IMR-90 (cell line): ENCODE measurements at places on chromosomes 2 and 18. TPM values are rescaled to one million over a fixed set of nuclear protein-coding genes. Genes with fewer than 3 reads are reported as not detected.

- H3K4me3 ChIP-seq, result no peak overlapping the region
- no peaks in the 10 kb centered on the region for H3K27me3 ChIP-seq
- no peak overlapping the region for H3K27ac ChIP-seq
- peaks cover 2% of the 10 kb centered on the region; the same call in 1 of the 2 replicates for H3K4me1 ChIP-seq
- DNase-seq, result peak; percentile 17
- H3K36me3 ChIP-seq, result peaks cover 6% of the 10 kb centered on the region
These were observed 23.8 kb downstream of the MFSD6 start for GRCh38 chr2:190431907-190432306.

DNA sequence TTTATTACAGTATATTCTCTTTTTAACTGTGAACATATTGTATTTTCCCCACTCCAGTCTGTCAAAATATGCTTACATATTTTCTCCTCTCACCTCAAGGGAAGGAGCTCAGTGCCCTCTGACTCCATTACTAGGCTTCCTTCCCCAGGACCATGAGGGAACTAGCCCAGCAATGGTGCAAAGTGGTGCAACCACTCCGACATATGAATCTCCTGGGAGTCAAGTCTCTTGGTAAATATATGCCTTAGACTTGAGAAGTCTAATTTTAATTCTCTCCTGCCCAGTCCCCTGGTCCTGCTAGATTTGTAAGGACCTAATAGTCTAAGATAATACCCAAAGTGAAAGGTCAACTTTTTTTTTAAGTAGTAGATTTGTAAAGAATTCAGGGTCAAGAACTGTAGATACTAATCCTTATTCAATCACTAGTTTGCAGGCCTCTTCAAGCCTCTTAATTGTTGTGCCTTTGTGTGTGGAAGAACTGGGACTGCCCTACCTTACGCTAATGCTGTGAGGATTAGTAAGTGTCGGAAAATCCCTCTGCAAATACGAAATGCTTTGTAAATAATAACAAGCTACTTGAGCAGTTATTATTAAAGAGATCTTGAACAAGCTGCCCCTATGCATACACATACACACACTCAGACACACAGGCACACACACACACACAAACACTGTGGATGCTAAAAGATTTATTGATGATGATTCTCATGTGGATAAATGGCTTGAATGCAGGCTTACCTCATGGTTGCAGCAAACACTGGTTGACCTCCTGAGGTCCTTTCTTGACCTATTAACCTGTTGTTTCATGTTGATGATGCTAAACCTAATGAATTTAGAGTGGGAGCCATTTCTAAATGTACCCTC is 251.2 kb upstream of the PARD3B start:
- H3K27ac ChIP-seq, result no peak overlapping the region
- no peaks in the 10 kb centered on the region for H3K36me3 ChIP-seq
- no peak overlapping the region for H3K4me3 ChIP-seq
- H3K4me1 ChIP-seq, result no peaks in the 10 kb centered on the region
- H3K27me3 ChIP-seq, result peaks cover 20% of the 10 kb centered on the region
- no peak for DNase-seq

GRCh38 chr2:204544961-204545860 is at the start of gene PARD3B:
Gene PARD3B, plus strand, starts transcription at chr2:204545475. Its CDS starts 525 bp downstream, at chr2:204546000.
- H3K4me1 ChIP-seq, result peaks cover 7% of the 10 kb centered on the region; the same call in 1 of the 2 replicates
- H3K27me3 ChIP-seq, result no peaks in the 10 kb centered on the region
- peak within 1 kb of the TSS; percentile 83 for H3K4me3 ChIP-seq
- DNase-seq, result peak; percentile 62
- H3K27ac ChIP-seq, result peak within 1 kb of the TSS; percentile 96

- H3K36me3 ChIP-seq, result no peaks in the 10 kb centered on the region
- no peak overlapping the region for H3K4me3 ChIP-seq
- H3K27ac ChIP-seq, result no peak overlapping the region
These were observed 176.1 kb downstream of the CAPN13 start for GRCh38 chr2:30631051-30631671.

GRCh38 chr18:24246143-24246542 is 107.3 kb downstream of the CABYR start:
- no peak overlapping the region for H3K4me3 ChIP-seq
- H3K36me3 ChIP-seq, result no peaks in the 10 kb centered on the region
- no peak overlapping the region for H3K27ac ChIP-seq
- H3K4me1 ChIP-seq, result no peaks in the 10 kb centered on the region

- no peaks in the 10 kb centered on the region for H3K36me3 ChIP-seq
- peaks cover 2% of the 10 kb centered on the region; the same call in 1 of the 2 replicates for H3K4me1 ChIP-seq
- DNase-seq, result no peak
- no peaks in the 10 kb centered on the region; the same call in 1 of the 2 replicates for H3K27me3 ChIP-seq
These were observed 188.3 kb downstream of the FBXO15 start for GRCh38 chr18:73959352-73959751.

DNA sequence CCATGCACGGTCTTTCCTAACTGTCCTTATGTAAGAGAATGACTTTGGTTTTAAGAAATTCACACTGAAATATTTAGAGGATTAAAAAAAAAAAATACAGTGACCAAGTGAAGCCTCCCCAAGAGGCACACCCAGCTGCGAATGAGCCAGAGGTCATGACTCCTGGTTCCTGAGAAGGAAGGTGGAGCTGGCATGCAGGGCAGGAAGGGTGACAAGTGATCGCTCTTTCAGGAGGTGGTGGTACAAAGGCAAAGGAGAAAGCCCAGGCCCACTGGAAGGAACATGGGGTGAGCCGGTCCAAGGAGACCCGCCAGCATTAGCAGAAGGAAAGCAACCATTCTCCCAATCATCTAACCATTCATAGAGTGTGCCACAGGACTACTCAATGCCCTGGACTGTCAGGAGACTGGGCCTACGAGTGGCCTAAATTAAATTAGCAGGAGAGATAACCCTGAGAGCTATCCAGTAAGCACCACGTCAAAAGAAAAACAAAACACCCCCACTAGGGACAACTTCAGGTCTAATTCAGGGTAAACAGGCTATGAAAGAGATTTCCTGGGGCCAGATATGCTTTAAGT is 7.8 kb downstream of the INO80C start:
- no peak for DNase-seq
- H3K4me3 ChIP-seq, result no peak overlapping the region
- H3K36me3 ChIP-seq, result no peaks in the 10 kb centered on the region
- H3K27me3 ChIP-seq, result no peaks in the 10 kb centered on the region
- no peak overlapping the region for H3K27ac ChIP-seq

GRCh38 chr2:226887940-226888339 is 52.1 kb downstream of the RHBDD1 start:
- H3K36me3 ChIP-seq, result no peaks in the 10 kb centered on the region
- peak overlapping the region; percentile 34; the same call in 1 of the 2 replicates for H3K27ac ChIP-seq
- peaks cover 11% of the 10 kb centered on the region for H3K4me1 ChIP-seq
- DNase-seq, result peak; percentile 79

GRCh38 chr18:12880541-12880910 is 3.5 kb downstream of the PTPN2 start:
- no peak for DNase-seq
- no peaks in the 10 kb centered on the region for H3K36me3 ChIP-seq
- no peak overlapping the region for H3K4me3 ChIP-seq

- peaks cover 15% of the 10 kb centered on the region for H3K4me1 ChIP-seq
- no peak for DNase-seq
- H3K27me3 ChIP-seq, result peaks cover 38% of the 10 kb centered on the region
- no peak overlapping the region for H3K27ac ChIP-seq
- H3K4me3 ChIP-seq, result no peak overlapping the region
These were observed 1.2 kb upstream of the LBX2 start for GRCh38 chr2:74500578-74500946.

- H3K4me3 ChIP-seq, result no peak overlapping the region
- DNase-seq, result no peak
- H3K36me3 ChIP-seq, result no peaks in the 10 kb centered on the region
- no peak overlapping the region for H3K27ac ChIP-seq
These were observed 487.2 kb downstream of the BCL11A start for GRCh38 chr2:60066096-60066839.

GRCh38 chr18:48153613-48154481 is 223.4 kb upstream of the SMAD2 start:
- H3K4me1 ChIP-seq, result no peaks in the 10 kb centered on the region
- peaks cover 6% of the 10 kb centered on the region; the same call in 1 of the 2 replicates for H3K27me3 ChIP-seq
- no peaks in the 10 kb centered on the region for H3K36me3 ChIP-seq
- no peak for DNase-seq

DNA sequence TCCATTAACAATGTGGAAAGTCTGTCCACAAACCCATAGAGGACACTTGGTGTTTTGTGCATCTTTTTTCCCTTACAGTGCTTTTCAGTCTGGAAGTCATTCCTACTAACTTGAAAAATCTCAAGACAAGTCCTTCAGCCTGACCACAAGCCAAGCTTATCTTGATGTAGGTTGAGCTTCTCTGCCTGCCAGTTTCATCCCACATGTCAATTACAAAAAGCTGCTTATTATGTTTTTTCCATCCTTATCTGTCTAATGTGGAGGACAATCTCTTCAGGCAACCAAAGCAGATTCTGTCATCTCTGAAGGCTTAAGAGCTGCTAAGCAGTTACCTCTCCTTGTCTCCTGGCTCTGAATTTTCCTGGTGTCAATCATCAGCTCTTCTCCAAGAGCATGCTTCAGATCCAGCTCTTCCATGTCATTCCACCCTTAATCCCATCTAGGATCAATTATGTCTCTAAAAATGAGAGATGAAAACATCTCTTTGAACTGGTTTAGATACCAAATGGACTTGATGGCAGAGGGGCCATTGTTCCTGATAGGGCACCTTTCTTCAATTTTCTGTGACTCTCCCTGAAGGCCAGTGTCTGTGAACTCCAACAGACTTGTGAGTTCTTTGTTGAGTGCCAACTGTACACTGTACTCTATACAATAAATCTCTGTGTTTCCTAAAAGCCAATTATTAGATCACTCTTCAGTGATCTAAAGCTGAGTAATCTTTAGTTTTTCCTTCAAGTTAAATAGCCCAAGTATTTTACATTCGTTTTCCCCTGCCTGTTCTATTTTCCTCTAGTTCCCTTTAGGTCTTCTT is 208.6 kb downstream of the RBM43 start:
- H3K36me3 ChIP-seq, result no peaks in the 10 kb centered on the region
- DNase-seq, result no peak
- H3K27ac ChIP-seq, result no peak overlapping the region
- no peak overlapping the region for H3K4me3 ChIP-seq
- H3K27me3 ChIP-seq, result no peaks in the 10 kb centered on the region

DNA sequence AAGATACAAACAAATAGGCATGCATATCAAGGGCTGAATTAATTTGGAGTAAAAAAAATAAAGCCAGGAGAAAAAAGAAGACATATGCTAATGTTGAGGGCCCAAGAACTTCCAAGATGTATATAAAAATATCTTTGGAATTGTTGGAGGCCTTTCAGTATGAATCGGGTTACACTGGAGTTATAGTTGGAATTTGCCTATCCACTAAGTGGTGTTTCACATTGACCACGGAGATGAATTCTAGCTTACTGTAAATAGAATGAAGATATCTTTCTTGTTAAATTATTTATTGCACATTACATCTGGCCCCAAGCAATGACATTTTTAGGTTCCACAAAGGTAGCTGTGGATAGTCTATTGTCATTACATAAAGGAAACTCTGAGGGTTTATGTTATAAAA is 38.5 kb upstream of the TRIB2 start:
- no peaks in the 10 kb centered on the region for H3K27me3 ChIP-seq
- no peak overlapping the region for H3K27ac ChIP-seq

- H3K27me3 ChIP-seq, result no peaks in the 10 kb centered on the region
- DNase-seq, result no peak
- H3K36me3 ChIP-seq, result no peaks in the 10 kb centered on the region
- H3K27ac ChIP-seq, result no peak overlapping the region
- H3K4me1 ChIP-seq, result no peaks in the 10 kb centered on the region
These were observed 312.6 kb downstream of the PTPRM start for GRCh38 chr18:7879717-7880116.

DNA sequence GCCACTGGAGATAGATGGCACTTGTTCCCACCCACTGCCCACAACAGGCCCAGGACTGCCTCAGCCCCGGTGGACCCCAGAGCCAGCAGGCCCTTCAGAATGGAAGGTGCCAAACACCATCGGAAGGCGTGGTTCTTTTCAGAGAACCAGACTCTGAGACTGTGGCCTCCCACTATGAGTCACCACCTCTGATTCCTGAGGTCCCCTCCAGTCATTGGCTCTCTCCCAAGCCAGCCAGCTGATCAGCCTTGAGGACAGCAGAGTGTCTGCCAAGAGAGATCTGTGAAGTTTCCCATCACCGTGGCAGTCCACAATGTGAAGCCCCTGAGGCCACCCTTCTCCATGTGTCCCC is 10.4 kb upstream of the MAP3K2 start:
- H3K27ac ChIP-seq, result peak overlapping the region; percentile 2; the same call in 1 of the 2 replicates
- DNase-seq, result peak; percentile 93
- H3K36me3 ChIP-seq, result no peaks in the 10 kb centered on the region
- no peak overlapping the region for H3K4me3 ChIP-seq

DNA sequence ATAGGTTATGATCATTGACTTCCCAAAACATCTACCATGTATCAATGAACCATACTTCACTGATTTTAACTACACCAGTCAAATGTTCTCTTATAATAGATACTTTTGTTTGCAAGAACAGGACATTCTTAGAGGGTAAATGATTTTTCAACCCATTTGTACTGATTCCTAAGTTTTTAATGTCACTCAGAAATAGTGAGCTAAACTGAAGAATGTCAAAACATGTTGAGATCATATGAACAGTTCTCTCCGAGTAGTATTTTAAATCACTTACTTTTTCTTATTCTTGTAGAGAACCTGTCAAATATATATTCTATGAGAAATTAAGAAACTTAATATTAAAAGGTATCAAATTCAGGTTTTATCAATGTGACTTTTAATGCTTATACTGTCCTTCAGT is 1362.9 kb upstream of the SLC39A10 start:
- no peaks in the 10 kb centered on the region for H3K27me3 ChIP-seq
- DNase-seq, result no peak
- H3K36me3 ChIP-seq, result no peaks in the 10 kb centered on the region
- no peak overlapping the region for H3K27ac ChIP-seq
- H3K4me1 ChIP-seq, result no peaks in the 10 kb centered on the region

DNA sequence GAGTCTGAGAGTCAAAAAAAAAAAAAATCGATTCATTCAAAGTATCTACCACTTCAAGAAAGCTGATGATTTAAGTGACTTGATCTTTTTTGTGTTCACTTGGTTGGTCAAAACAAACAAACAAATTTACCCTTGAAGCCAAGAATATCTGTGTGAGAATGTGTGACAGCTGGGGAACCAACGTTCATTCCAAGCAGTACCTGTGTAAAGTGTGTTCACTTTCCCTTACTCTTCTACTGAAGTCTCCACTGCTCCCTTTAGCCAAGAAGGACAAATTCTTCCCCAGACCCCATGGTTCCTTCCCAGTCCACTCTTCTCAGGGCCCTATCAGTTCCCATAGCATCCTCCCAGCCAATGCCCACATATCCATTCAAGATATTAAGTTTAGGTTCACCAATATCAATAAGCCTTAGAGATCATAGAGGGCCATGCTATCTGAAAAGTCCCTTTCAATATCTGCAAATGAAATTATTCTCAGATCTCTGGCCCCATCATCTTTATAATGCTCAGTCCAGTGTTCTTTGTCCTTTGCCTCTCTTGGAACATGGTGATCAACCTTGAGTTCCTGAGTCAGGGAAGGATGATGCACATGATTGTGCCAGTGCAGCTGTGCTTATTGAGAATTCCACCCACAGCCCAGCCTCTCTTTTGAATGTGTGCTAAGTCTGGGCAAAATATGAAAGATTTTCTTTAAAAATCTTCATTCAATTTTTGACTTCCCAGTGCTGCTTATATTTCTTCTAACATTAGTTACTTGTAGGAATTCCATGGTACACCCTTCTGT is 82.8 kb upstream of the DTNA start:
- H3K27ac ChIP-seq, result no peak overlapping the region
- H3K4me3 ChIP-seq, result no peak overlapping the region
- no peak for DNase-seq
- H3K27me3 ChIP-seq, result peaks cover 7% of the 10 kb centered on the region; the same call in 1 of the 2 replicates
- no peaks in the 10 kb centered on the region for H3K4me1 ChIP-seq

Gene GPN1
- 53.0 and 63.8 TPM in 2 replicates for total RNA-seq

Gene MPPE1
- 13.8 and 22.5 TPM in 2 replicates for total RNA-seq

Gene GCFC2
- total RNA-seq, result 10.0 and 13.9 TPM in 2 replicates

Gene G6PC2
- not detected in 2 replicates for total RNA-seq

Gene OTX1
- total RNA-seq, result not detected in 2 replicates

Gene ALPI
- not detected in 2 replicates for total RNA-seq

Gene ERFE
- total RNA-seq, result 0.56 and 1.3 TPM in 2 replicates

Gene ALPG
- total RNA-seq, result not detected in 2 replicates

Gene SP140L
- 5.4 and 9.2 TPM in 2 replicates for total RNA-seq

Gene R3HDM1
- 5.9 and 7.8 TPM in 2 replicates for total RNA-seq
